Adrenal gland (tissue), 19 donors: ENCODE measurements at places on chromosomes 1 and 21.
A peak's percentile ranks its signal among the peaks of the same experiment; 100 is the strongest.

DNA sequence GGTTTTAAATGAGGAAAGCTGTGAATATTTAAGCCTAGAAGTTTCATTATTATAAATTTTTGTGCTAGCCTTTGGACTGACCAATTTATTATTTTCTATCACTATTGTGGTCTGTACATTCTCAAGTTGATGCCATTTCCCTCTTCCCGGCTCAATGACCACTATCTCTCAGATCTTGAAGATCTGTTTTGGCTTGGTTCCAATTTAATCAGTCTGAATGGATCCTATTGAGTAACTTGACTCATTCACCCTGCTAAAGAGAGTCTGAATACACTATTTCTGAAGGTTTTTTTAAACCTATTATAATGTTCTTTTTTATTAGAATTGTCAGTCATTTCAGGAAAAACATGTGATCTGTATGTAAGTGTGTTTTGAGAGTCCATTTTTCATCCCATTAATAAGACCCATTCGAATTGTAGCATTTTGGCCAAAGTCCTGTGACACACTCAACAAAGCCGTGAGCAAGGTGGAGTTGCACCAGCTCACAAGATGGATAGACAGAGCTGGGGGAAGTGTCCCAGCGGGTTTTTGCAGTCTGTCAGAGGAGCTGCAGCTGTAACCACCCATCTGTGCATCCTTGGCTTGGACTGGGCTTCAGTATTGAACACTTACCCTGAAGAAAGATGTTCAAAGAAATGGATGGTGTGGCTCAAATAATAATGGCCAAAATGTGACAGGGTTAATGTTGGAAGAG is 145.6 kb downstream of the NFIA start:
- no peak for DNase-seq

DNA sequence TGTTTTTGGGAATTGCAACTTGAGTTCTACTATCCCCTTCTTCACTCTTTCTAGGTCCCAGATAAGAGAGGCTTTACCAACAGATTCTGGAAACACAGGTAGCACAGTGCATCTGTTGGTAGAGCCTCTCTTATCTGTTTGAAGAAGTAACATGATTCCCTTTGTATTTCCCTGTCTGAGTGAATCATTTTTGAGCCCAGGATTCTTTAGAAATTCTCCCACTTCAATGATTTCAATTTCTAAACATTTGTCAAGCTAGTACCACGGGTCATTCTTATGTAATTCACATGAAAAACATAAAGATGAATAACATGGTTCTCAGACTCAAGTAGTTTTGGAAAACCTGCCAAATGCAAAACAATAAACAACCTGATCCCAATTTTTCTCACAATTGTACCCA is 72.0 kb upstream of the DUSP10 start:
- DNase-seq, result no peak

DNA sequence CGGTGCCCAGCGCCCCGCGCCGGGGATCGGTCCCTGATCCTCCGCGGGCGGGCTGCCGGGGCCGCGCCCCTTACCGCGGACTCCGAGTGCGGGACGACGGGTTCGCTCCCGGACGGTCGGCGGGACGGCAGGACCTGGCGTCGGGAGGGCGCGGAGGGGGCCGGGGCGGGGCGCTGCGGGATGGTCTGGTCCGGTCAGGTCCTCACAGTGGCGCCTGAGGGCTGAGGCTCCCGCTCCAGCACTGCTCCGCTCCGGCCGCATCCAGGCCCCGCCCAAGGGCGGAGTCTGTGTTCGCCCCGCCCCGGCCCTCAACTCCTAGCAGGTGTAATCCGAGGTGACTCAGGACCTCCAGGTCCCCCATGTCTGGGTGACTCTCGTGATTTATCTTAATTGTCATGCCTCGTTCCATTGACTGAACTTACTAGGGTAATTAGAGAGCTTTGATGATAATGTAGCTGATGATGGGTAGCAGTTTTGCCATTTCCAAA is at the start of gene RAB3B:
Gene RAB3B (minus strand): TSS at position 223 of the 488 bp plus-strand sequence. CDS start 13,583 bp downstream, outside the sequence.
- peak; percentile 80 for DNase-seq

DNA sequence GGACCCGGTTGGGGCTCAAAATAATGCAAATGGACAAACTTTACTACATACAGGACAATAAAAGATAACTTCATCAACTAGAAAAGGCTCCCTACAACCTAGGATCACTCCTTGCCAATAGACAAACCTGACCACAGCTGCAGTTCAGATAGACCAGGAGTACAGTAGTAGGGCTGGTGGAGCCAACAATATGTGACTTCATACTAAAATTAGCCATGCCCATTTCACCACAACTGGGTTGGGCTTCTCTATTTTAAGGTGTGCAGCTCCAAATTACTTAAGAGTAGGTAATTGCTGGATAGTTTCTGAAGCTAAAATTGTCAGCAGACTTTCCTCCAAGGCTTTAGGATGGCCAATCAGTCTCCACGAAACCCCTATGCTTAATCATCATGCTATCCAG is 3.9 kb downstream of the DENND1B start:
- DNase-seq, result no peak

DNA sequence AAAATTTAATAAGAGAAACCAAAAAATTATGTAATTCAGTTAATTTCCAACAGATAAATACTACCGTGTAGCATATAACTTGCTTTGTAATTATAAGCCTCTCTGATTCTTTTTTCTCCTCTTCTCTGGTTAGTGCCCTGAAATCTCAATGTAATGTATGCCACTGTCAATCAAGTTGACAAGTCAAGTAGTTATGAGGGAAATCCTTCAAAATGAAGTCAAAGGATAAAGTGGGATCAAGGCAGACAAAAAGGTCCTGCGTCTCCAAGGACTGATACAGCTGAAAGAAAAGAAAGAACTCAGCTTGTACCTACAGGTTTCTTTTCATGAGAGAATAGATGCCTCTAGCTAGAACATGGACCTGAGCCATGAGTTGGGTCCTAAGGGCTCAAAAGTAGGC is 19.8 kb downstream of the VPS45 start:
- DNase-seq, result no peak

GRCh38 chr1:215518594-215518993 is 48.5 kb upstream of the KCTD3 start:
- no peak for DNase-seq

GRCh38 chr1:27660300-27660835 is 11.6 kb downstream of the IFI6 start:
- no peak for DNase-seq

DNA sequence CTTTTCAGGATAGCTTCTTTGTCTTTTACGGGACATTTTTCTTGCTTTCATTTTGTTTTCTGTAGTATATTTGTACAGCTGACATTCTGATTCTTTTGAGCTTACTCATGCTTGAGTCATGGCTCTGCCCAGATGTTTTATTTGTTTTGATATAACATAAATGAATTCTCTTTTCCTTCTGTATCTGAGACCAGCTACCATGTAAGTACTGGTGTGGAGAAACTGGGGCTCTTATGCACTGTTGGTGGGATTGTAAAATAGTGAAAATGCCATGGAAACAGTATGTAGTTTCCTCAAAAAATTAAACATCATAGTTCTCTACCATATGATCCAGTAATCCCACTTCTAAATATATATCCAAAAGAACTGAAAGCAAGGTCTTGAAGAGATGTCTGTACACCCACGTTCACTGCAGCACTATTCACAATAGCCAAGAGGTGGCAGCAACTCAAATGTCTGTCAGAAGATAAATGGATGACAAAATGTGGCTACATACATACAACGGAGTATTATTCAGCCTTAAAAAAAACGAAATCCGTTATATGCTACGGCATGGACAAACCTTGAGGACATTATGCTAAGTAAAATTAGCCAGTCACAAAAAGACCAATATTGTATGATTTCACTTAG is 61.4 kb downstream of the EIF2B3 start:
- no peak for DNase-seq

DNA sequence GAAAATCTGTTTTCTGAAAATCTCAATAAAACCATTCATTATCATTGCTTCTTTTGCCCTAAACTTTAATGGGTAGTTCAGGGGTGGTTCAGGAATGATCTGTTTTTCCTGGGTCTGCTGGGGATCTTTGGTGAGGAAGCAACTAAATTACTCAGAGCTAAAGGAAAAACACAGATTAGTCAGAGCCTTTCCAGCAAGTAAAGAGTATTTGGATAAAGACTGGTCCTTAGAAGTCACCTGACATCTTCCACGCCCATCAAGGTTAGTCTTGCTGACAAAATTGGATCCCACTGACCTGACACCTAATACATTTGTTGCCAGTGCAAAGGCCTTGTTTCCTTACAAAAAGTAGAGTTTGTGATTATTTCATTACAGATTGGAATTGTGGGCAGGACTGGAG is 24.2 kb downstream of the HSPA13 start:
- no peak for DNase-seq

DNA sequence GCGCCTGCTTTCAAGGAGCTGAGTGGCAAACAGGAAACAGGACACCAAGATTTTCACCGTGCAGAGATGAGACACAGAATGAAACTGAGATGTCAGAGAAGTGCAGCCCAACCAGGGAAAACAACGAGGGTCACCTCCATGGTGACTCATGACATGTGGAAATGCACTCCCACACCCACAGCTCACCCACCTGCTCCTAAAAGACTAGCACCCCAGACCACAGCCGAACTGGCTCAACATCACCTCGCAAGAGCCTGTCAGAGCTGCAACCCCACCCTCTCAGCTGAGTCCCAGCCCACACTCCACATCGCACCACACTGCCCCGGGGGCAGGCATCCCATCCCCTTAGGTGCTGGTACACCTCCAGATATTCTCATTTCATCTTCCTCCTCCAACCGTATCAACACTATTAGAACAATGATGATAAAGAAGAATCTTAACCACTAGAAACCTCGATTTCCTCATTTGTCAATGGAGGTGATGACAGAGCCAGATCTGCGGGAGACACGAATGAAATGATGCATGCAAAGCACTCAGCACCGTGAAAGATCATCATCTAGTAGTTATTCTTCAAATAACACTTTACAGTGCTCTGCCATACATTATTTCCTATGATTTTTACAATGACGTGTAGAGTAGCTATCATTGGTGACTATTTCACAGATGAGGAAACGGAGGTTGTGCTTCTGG is 103.2 kb downstream of the DMRTB1 start:
- DNase-seq, result no peak

DNA sequence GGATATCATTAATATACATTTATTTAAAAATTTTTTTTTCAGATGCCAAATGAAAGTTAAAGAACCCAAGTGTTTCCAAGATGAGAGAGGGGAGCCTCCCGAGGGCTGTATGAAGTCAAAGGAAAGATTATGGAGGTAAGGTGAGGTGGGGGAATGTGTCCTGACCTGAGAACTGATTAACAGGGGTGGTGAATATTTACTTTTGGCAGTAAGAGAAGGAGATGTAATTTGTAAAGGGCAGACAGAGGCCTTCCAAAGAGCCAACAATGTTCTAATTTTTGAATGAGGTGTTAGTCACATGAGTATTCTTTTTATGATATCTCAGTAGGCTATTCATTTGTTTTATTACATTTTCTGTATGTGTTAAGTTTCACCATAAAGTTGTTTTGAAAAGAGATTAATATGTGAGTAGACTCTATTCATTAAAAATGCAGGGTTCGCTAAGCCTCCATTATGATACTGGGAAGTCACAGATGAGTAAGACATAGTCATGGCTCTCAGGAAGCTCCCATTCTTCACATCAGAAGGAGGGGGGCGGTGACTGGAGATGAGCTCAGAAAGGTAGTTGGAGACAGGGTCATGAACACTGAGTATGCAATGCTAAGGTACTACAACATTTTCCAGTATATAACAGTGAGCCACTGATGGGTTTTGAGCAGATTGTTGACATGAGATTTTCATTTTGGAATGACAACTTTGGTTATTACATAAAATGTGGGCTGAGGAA is 62.4 kb upstream of the TNFSF18 start:
- DNase-seq, result no peak

GRCh38 chr21:26116456-26117011 is 54.0 kb downstream of the APP start:
- DNase-seq, result no peak

- no peak for DNase-seq
These were observed 33.3 kb downstream of the ZNF281 start for GRCh38 chr1:200376528-200376927.

GRCh38 chr1:84164567-84165021 is 20.5 kb downstream of the PRKACB start:
- DNase-seq, result no peak

DNA sequence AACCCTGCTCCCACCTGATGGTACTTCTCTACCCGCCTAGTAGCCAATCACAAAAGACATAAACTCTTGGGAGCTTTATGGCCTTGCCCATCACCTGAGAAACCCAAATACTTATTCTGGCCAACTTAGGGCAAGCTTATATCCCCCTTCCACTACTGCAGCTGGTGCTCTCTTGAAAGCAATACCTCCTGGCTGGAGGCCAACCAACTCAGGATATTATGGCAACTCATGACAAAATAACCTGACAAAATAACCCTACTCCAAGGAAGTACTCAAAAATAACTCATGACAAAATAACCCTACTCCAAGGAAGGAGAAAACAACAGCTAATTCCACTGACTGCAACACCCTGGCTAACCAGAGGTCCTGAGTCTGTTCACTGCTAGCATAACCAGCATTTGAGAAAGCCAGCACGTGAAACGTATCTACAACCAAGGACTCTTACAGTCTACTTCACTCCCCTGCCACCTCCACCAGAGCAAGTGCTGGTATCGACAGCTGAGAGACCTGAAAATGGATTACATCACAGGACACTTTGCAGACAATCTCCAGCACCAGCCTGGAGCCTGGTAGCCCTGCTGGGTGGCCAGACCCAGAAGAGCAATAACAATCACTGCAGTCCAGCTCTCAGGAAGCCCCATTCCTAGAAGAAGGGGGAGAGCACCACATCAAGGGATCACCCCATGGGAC is 179.9 kb downstream of the COL24A1 start:
- no peak for DNase-seq

DNA sequence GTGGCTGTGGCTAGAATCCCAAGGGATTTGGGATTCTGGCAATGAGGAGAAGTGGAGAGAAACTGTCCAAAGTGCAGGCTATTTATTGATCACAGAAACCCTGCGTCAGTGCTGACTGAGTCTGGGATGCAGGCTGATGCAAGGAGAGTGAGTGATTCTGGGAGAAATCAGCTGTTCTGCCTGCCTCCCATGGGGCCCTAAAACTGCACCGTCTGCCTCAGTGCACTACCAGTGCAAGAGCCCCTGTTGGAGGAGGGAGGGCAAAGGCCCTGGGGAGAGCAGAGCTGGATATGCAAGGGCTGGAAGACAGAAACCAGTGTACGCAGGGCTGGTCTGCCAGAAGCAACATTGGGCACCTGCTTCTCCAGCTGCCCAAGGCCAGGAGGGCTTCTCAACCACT is 42.6 kb downstream of the C1orf198 start:
- no peak for DNase-seq
